COR-L47 (cell line): ENCODE measurements at places on chromosomes 2 and 18.

GRCh38 chr18:22988208-22988607, 55.1 kb downstream of the RBBP8 start:
- DNase-seq: no peak

DNA sequence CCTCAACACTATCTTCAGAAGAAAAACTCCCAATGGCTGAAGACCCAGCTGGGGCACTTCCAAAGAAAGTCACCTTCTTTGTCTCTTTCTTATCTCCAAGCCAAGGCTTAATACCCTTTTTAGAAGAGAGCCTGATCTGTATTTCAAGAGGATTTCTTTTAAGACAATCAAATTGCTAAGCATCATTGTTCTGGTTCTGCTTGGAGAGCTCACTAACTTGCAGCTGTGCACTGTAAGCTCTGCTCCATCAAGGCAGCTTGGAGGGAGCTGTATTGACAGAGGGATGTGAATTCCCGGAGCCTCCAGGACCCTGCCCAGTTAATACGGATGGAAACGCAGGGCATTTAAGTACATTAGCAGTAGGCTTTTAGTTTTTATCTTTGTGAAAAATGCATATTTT, 253.1 kb downstream of the TDRD15 start:
- DNase-seq: no peak

- no peak for DNase-seq
These were observed 879 bp upstream of the XDH start for GRCh38 chr2:31415421-31415820.

DNA sequence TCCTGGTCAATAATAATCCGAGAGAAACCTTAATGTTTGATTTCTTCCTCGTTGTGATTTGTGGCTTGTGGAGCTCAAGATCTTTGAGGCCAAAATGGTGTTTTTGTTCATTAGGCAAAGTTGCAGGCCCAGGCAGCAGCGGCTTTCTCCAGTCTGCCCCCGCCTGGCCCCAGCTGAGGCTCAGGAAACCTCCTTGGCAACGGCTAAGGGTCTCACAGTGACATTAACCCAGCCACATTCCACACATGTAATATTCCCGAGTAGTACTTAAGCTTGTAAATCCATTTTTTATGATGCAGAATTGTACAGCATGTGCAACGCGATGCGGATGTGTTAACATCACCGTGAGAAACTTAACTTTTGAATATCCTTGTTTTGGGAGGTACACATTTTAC, 200.1 kb downstream of the BCL11A start:
- no peak for DNase-seq

- DNase-seq: no peak
These were observed 42.2 kb downstream of the CYBRD1 start for GRCh38 chr2:171564463-171564862.

GRCh38 chr2:207385903-207386302, 143.9 kb upstream of the CREB1 start:
- no peak for DNase-seq

DNA sequence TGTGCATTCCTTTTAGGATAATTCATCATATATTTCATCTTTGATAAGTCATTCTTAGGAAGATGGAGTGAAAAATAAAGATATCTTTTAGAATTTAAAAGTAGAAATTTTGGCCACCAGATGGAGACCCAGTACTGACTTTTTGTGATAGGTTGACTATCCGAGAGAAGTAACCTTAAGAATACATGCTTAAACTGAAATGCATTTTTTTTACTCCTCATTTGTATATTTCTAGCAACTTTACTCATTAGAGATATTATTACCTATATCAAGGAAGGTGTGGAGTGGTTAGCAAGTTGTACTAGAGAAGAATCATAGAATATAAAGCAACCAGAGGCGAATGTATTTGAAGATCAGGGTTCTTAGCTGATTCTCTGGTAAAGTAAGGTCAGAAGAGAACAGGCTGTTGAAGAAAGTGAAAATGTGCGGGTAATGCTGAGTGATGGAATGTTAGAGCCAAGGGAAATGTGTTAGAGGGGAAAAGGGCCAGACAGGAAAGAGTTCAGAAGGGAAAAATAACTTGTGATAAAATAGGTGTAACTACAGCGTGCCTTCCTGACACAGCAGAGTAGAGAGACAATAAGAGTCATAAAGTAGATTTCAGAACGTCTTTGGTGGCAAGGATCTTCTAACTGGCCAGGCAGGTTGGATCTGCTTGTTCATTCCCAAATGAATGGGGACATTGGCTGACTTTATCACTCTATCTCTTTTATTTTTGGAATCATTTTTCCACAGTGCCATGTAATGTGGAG, 52.3 kb downstream of the TDRD15 start:
- no peak for DNase-seq

DNA sequence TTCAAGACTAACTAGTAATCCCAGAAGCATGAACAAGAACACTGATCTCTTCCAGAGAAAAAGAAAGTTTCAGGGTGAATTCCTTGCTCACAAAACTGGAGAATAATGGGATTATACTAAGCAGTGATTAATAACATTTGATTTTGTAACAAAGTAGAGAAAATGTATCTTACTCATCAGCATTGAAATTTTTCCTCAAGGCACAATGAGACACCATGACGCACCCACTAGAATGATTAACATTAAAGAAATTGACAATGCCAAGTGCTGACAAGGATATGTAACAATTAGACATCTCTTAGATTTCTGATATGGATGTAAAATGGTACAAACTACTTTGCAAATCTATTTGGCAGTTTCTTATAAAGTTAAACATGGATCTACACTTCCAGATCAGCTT, 101.1 kb upstream of the EPHA4 start:
- DNase-seq: no peak

- no peak for DNase-seq
These were observed 86.9 kb upstream of the NABP1 start for GRCh38 chr2:191591025-191591424.

DNA sequence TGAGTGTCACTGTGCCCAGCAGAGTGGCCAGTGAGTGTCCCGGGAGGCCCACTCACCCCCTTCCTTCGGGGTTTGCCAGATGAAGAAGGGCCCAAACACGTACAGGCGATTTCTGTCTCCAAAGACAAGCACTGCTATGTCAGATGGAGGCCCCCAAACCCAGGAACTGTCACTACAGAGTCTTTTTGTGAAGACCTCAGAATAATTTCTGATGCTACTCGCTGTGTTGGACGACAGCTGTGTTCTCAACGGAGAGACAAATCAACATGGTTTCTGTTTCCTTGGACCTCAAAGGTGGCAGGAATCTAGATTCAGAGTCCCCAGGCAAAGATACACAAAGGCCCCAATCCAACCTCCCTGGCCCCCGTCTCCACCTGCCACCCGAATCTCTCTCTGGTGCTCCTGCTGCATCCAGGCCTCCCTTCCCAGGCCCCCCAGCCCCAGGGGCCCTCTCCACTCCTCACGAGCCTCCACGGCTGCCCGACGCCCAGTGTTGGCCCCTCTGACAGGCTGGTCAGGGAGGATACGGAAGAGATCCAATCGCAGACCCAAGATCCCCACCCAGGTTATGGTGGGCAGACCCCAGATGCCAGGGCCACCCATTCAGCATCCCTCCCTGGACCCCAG, 2.4 kb upstream of the GPR17 start:
- DNase-seq: no peak

- no peak for DNase-seq
These were observed 3.1 kb downstream of the KDSR start for GRCh38 chr18:63363951-63364350.

GRCh38 chr18:9091066-9091476, 11.4 kb upstream of the NDUFV2 start:
- DNase-seq: no peak

DNA sequence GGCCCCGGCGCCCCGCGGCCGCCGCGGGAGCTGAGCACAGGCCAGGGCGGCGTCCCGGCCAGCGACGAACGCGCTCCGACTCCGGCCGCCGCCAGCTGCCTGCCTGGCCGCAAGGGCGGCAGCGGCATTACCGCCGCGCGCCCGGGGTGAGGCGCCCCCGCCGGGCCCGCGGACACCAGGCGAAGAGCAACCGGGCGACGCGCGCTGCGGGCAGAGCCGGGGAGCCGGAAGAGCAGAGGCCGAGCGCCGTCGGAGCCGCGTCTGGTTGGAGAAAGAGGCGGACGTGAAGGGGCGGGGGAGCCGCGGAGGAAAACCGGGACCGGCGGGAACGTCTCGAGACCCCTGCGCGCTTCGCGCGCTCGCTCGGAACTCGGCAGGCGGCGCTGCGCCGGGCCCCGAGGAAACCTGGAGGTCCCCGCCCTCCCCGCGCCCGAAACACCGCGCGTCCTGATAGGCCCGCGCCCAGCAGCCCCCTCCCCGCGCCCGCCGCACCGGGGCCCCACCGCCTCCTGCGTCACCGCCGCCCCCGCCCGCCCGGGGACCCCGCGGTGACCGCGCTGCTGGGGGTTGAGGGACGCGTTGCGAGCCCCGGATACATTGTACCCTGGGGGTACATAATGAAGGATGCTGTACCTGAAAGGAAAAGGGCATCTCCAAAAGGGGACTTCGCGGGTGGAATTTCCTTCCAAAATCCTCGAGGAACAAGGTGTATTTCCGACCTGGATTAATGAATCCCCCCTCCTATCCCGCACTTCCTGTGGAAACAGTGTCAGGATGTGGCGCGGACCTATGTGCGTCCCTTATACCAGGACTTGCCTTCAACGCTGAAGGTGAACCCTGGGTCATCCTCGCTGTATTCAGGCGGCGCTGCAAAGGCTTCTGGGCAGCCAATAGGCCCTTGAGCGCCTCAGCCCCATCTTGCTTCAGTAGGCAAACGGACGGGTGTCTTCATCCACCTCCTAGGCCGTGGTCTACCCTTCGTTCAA, 1.0 kb upstream of the B4GALT6 start:
- DNase-seq: peak; percentile 95

GRCh38 chr2:18430996-18431748, 129.3 kb downstream of the RDH14 start:
- DNase-seq: no peak

GRCh38 chr2:148968776-148969319, 69.7 kb upstream of the LYPD6B start:
- no peak for DNase-seq

DNA sequence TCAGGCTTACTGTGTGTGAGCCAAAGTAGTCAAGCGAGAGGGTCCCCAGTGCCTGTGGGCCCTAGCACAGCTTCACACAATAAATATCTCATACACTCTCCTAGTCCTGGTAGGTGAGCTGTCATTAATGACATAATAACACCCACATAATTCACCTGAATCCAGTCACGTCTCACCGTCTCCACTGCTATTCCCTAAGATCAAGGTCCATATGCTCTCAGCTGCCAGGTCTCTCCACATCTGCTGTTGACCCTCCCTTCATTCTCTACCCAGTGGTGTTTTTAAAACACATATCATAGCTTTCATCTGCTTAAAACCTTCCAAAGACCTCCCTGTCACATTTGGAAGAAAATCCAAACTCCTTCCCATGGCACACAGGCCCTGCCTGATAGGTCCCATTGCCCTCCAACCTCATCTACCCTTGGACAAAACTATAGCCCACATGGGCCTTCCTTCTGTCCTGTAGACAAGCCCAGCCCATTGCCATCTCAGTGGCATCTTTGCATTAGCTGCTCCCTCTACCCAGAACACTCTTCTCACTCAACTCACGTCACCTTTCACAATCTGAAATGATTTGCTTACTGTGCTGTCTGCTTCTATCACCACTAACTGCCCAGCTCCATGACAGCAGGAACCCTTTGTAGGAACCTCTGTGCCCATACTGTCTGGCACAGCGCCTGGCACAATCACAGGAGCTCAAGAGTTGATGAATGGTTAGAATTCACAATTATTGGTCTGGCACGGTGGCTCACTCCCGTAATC, 7.5 kb downstream of the KCNG3 start:
- DNase-seq: no peak

DNA sequence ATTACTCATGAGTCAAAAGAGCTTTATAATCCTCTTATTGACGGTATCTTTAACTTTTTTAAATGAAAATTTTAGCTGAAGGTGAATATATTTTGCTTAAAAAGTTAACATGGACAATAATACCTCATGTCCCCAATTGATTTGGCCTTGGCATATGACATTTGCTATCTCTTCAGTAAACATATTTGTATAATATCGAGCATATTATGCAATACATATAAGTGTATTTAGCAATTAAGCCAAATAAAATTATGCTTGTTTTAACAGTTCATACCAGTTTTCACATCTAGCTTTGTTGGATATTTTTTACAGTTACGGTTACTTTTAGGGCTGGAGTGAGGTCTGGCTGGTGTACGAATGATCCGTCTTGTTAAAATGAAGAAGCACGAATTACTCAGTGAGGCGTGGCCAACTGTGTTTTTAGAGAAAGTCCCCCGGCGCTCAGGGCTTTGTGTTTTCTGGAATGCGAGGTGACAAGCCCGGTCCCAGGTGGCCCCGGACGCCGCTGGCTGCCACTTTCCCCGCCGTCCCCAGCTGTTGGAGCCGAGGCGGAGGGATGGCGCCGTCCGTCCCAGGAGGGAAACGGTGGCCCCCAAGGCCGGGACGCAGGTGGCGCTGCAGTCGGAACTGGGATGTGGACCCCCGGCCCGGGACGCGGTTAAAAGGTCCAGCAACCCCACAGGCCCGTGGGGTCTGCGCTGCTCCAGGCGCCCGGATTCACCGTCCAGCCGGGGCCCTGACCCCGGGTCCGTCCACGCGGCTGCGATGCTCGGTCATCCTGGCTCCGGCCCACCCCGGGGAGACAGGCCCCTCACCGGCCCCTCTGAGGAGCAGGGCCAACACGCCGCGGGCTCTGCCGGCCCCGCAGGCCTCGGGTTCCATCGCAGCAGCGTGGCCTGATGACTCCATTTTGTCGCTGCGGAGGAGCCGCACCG, 41.3 kb downstream of the TMEM18 start:
- no peak for DNase-seq

DNA sequence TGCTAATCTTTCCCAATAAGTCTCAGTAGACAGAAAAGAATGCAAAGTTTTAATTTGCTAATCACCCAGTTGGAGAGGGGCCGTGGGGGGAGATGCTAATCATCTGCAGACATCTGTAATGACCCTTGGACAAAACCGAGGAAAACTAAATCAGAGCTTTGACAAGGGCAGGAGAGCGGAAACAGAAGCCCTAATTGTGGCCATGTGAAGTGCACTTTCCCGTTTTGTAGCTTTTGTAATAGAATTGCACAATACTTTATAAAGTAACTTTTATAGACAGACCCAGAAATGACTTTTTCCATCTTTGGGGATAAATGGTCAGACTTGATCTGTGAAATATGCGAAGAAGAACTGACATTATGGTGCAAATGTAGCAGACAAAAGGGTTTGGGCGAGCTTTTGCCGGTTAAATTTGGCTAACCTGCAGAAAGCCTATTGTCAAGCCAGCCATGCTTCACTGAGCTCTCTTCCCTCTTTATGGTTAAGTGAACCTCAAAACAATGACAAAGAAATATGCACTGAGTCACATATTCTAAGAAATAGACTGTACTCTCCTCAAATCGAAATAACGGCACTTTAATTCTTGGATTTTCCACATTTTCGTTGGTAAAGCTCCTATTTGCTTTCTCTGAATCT, 980.1 kb upstream of the POU3F3 start:
- DNase-seq: no peak

- no peak for DNase-seq
These were observed 19.2 kb upstream of the ASXL2 start for GRCh38 chr2:25897506-25897905.
